ENCODE measurements at places on chromosomes 11 and 22.

- H3K27ac ChIP-seq, result no peak overlapping the region
- H3K36me3 ChIP-seq, result no peaks in the 10 kb centered on the region
- no peaks in the 10 kb centered on the region for H3K27me3 ChIP-seq
- H3K4me1 ChIP-seq, result peaks cover 2% of the 10 kb centered on the region
- DNase-seq, result peak; percentile 38
These were observed 21.0 kb upstream of the OR6X1 start for GRCh38 chr11:123775289-123775688.

- no peak for DNase-seq
- no peaks in the 10 kb centered on the region for H3K36me3 ChIP-seq
- H3K4me1 ChIP-seq, result peaks cover 24% of the 10 kb centered on the region
- no peak overlapping the region for H3K27ac ChIP-seq
- H3K4me3 ChIP-seq, result no peak overlapping the region
- peaks cover 4% of the 10 kb centered on the region for H3K27me3 ChIP-seq
These were observed 295.5 kb downstream of the ETS1 start for GRCh38 chr11:128291835-128292234.

DNA sequence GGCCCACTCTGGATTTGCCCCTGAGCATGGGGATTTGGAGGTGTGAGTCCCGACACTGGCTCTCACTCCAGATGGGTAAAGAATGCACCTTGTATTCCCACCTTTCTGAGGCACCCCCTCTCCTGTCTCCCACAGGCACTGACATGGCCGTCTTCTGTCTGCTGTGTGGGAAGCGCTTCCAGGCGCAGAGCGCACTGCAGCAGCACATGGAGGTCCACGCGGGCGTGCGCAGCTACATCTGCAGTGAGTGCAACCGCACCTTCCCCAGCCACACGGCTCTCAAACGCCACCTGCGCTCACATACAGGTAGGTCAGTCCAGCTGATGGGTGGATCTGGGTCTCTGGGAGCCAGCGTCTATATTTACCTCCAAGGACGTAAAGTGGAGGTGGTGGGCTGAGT is 54.2 kb upstream of the NNMT start:
- H3K27me3 ChIP-seq, result no peaks in the 10 kb centered on the region
- peaks cover 29% of the 10 kb centered on the region for H3K4me1 ChIP-seq
- no peak overlapping the region for H3K27ac ChIP-seq
- DNase-seq, result no peak

GRCh38 chr11:117917591-117918151 is 11.5 kb downstream of the TMPRSS13 start:
- peaks cover 2% of the 10 kb centered on the region for H3K4me1 ChIP-seq
- no peak overlapping the region for H3K27ac ChIP-seq
- DNase-seq, result no peak
- no peaks in the 10 kb centered on the region for H3K27me3 ChIP-seq
- H3K36me3 ChIP-seq, result no peaks in the 10 kb centered on the region
